ENCODE measurements at places on chromosomes 12 and 14. TPM values are rescaled to one million over a fixed set of nuclear protein-coding genes. Genes with fewer than 3 reads are reported as not detected.
A peak's percentile ranks its signal among the peaks of the same experiment; 100 is the strongest.

MYF6 gene
- not detected for total RNA-seq

KLRK1 gene
- 7.5 TPM for total RNA-seq

KRT73 gene
- not detected for total RNA-seq

SMIM41 gene
- total RNA-seq, result 4.3 TPM

SLC2A14 gene
- not detected for total RNA-seq

PAPLN gene
- total RNA-seq, result 10.7 TPM

RNASE7 gene
- total RNA-seq, result not detected

DCN gene
- total RNA-seq, result 843 TPM

CCDC177 gene
- not detected for total RNA-seq

MIP gene
- not detected for total RNA-seq

DNA sequence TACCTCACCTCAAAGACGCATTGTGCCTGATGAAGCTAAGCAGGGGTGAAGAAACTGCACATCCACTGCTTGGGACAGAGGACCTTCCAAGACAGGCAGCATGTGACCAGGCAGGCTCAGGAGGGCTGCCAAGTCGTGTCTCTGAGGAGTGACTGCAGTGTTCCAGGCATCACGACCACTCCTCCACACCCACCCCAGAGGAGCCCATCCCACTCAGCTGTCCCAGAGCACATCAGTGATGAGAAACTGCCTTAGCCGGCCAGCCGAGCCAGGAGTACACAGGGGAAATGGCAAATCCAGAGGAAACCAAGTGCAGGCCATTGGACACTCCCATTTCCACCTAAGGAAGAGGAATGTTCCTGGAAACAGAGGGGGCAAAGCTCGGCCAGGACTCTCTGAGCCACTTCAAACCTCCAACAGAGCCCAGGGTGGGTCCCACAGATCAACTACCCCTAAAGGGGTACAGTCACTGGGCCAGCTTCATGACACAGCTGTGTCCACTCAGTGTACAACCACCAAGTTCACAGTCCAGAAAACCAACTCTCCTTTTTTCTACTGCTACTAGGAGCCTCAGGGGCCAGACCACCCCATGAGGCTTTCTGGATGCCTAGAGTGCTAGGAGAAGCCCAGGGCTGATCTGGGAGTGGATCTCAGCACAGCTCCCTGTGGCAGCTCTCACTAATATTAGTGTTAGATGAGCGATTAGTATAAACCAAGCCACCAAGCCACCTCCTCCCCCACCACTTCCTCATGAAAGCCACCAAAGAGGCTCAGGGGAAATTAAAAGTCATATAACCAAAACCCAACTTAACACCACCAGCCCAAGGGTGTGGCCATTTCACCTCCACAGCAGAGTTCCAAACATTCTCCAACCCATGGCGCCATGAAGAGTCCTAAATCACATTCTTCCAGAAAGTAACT lies 15.4 kb downstream of the PXN start:
- no peak for DNase-seq
- peaks cover 95% of the 10 kb centered on the region for H3K4me1 ChIP-seq
- peak overlapping the region; percentile 30 for H3K4me3 ChIP-seq
- no peaks in the 10 kb centered on the region for H3K27me3 ChIP-seq
- H3K36me3 ChIP-seq, result peaks cover 2% of the 10 kb centered on the region
- peak overlapping the region; percentile 76 for H3K27ac ChIP-seq

PLEKHD1 gene
- 0.47 TPM for total RNA-seq

DNA sequence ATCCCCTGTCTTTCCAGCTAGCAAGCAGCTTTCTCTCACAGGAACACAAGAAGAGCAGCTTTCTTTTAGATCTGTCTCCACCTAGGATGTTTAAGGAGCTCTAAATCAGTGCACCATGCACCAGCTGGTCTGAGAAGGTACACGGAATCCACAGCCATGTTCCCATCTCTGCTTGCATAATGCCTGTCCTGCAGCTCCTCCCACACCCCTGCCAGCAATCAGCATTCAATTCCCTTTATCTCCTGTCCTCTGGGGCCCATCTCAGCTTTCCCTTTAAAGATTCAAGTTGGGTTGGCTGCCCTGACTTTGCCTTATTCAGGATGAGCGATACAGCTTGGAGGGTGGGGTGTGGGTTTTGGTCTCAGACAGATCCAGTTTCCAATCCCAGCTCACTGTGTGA lies 826.3 kb downstream of the BCL11B start:
- H3K27me3 ChIP-seq, result no peaks in the 10 kb centered on the region
- no peak overlapping the region for H3K27ac ChIP-seq

- H3K4me3 ChIP-seq, result no peak overlapping the region
- DNase-seq, result no peak
- no peaks in the 10 kb centered on the region for H3K27me3 ChIP-seq
These were observed 857.1 kb downstream of the AACS start for GRCh38 chr12:125922330-125922729.

KRT78 gene
- total RNA-seq, result not detected

CNTN1 gene
- total RNA-seq, result 12.3 TPM

DNA sequence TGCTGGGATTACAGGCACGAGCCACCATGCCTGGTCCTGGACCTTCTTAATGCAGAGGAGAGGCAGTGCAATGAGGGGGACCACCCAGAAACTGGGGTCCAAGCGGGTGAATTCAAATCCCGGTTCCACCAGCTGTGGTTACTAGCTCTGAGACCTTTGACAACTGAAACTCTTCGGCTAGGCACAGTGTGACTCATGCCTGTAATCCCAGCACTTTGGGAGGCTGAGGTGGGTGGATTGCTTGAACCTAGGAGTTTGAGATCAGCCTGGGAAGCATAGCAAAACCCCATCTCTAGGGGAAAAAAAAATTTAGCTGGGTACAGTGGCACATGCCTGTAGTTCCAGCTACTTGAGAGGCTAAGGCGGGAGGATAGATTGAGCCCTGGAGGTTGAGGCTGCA lies 5.0 kb upstream of the CD4 start:
- no peaks in the 10 kb centered on the region for H3K27me3 ChIP-seq
- H3K27ac ChIP-seq, result no peak overlapping the region
- peaks cover 19% of the 10 kb centered on the region for H3K4me1 ChIP-seq
- DNase-seq, result no peak

DNA sequence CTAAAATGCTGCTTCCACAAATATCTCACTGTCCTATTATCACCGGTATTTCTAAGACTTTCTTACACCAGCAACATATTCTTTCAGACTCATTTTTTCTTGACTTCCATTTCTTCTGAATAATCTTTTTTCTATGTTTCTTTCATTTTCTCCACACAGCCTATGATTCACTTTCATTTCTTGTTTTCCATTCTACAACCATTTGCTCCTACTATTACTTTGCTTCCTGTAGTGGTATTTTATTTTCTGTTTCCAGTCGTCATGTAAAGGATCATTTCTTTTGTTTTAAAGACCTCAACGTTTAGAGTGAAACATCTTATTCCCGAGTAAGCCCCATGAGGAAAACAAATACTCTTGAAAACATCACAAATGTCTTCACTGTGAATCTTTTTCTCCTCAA lies 182.2 kb upstream of the MDGA2 start:
- H3K36me3 ChIP-seq, result no peaks in the 10 kb centered on the region
- no peak overlapping the region for H3K4me3 ChIP-seq
- DNase-seq, result no peak
- H3K4me1 ChIP-seq, result no peaks in the 10 kb centered on the region

GRCh38 chr12:1439687-1440086 lies 154.7 kb downstream of the FBXL14 start:
- no peaks in the 10 kb centered on the region for H3K36me3 ChIP-seq
- no peak overlapping the region for H3K27ac ChIP-seq
- no peak for DNase-seq

KRT83 gene
- not detected for total RNA-seq

BMAL2 gene
- 2.6 TPM for total RNA-seq

ZDHHC22 gene
- total RNA-seq, result not detected

DNA sequence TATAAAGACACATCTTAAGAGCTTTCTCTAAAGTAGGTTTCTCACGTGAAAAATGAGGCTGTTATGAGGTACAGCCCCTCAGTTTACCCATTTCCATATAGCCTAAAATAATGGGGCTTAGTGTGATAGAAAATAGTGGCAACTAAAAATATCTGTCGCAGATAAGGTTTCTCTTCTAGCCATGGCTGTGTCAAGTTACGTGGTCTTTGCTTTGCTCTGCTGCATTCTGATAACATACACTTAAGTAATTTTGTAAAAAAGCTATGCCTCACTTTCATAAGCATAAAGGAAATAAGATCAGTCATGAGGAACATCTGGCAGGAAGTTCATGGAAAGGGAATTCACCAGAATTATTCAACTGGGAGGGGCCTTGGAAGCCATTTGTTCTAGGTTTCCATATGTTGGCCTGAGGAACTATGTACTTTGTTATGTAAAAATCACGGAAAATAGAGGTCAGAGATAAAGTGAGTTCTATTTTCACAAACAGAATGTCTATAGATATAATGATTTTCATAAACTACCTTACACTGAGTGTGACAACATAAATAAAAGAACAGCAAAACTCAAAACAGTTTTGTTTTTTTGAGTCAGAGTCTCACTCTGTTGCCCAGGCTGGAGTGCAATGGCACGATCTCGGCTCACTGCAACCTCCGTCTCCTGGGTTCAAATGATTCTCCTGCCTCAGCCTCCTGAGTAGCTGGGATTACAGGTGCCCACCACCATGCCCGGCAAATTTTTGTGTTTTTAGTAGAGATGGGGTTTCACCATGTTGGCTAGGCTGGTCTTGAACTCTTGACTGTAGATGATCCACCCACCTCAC lies 195.6 kb upstream of the KRR1 start:
- H3K36me3 ChIP-seq, result no peaks in the 10 kb centered on the region
- no peaks in the 10 kb centered on the region for H3K27me3 ChIP-seq
- H3K4me1 ChIP-seq, result peaks cover 8% of the 10 kb centered on the region
- H3K27ac ChIP-seq, result no peak overlapping the region

GPX2 gene
- not detected for total RNA-seq

DNA sequence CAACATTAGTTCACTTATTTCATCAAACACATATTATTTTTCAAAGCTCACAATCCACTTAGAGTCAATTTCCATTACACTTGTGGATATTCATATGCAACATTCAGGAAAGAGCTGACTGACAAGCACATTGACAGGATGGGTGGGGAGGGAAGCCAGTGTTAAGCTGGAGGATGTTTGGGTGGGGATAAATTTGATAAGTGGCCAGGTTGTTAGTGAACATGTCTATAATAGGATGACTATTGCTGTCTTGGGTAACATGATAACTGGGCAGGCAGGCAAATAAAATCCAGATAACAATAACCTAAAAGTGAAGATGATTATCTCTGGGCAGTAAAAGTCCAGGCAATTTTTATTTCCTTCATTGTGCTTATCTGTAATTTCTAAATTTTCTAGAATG lies 73.8 kb upstream of the OSBPL8 start:
- no peak for DNase-seq
- no peaks in the 10 kb centered on the region for H3K4me1 ChIP-seq
- H3K27me3 ChIP-seq, result no peaks in the 10 kb centered on the region
- H3K4me3 ChIP-seq, result no peak overlapping the region
- H3K36me3 ChIP-seq, result no peaks in the 10 kb centered on the region
- H3K27ac ChIP-seq, result no peak overlapping the region

DNA sequence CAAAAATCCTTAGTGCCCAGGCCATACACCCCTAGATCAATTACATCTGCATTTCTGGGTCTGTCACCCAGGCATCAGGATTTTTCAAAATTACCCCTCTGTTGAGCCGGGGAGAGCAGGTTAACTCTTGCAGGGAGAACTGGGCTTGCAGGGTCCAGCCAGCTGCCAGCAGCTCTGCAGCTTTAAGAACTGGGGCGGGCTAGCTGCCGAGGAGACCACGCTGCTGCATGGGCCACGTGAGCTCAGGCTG lies at the start of gene DGLUCY:
Gene DGLUCY, plus strand, starts transcription at position 245 of the 250 bp plus-strand sequence. CDS start 46,222 bp downstream, outside the sequence.
- H3K27me3 ChIP-seq, result no peaks in the 10 kb centered on the region
- H3K4me3 ChIP-seq, result peak within 1 kb of the TSS; percentile 87
- DNase-seq, result peak; percentile 88
- H3K36me3 ChIP-seq, result no peaks in the 10 kb centered on the region
- peak within 1 kb of the TSS; percentile 97 for H3K27ac ChIP-seq

DNA sequence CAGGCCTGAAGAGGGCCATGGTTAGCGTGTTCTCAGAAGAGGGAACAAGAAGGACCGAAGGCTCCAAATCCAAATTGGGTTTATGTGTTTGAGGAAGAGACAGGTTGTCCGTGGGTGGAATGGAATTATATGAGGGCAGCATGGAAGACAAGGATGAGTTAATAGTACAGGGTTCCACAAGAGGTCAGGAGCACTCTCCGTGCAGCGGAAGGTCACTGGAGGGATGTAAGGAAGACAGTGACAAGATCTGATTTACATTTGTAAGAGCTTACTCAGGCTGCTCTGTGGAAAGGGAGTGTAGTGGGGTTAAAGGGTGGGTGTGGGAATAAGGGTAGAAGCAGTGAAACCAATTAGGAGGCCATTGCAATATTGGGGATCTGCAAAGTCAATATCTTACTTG lies 97.0 kb downstream of the TPH2 start:
- H3K36me3 ChIP-seq, result no peaks in the 10 kb centered on the region
- H3K27ac ChIP-seq, result no peak overlapping the region
- H3K4me3 ChIP-seq, result no peak overlapping the region

DNA sequence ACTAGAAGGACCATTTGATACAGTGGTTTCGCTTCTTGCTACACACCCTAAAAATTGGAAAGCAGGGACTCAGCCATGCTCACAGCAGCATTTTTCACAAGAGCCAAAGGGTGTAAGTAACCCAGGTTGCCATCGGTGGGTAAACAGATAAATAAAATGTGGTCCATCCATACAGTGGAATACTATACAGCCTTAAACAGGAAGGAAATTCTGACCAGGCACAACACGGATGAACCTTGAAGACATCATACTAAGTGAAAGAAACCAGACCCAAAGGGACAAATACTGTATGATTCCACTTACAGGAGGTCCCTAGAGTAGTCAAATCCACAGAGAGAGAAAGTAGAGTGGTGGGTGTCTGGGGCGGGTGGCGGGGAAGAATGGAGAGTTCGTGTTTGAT lies 220.9 kb downstream of the PHETA1 start:
- no peak for DNase-seq
- no peak overlapping the region for H3K4me3 ChIP-seq
- H3K27me3 ChIP-seq, result peaks cover 16% of the 10 kb centered on the region
- H3K36me3 ChIP-seq, result no peaks in the 10 kb centered on the region

DNA sequence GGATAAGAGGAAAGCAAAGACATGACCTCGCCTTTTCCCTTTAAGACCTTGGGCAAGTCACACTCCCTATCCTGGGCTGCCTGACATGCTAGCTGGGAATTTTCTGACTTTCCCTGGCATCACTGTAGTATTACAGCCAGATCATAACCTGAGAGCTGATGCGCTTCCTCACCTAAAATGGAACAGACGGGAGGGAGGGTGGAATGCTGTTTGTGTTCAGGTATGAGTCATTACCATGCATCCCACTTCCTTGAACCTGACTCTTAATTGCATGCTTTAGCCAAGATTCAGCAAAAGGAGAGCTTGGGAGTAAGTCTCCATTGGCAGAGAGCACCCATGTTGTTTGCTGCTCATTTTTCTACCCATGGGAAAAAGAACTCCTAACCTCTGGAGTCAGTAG lies 156.5 kb downstream of the KCNK10 start:
- H3K36me3 ChIP-seq, result no peaks in the 10 kb centered on the region
- no peaks in the 10 kb centered on the region for H3K4me1 ChIP-seq
- no peak for DNase-seq
- H3K4me3 ChIP-seq, result no peak overlapping the region
- no peak overlapping the region for H3K27ac ChIP-seq

All from lower lobe of right lung (tissue), 2 donors.